ENCODE measurements at places on chromosomes 13 and 19. TPM values are rescaled to one million over a fixed set of nuclear protein-coding genes. Genes with fewer than 3 reads are reported as not detected.

DNA sequence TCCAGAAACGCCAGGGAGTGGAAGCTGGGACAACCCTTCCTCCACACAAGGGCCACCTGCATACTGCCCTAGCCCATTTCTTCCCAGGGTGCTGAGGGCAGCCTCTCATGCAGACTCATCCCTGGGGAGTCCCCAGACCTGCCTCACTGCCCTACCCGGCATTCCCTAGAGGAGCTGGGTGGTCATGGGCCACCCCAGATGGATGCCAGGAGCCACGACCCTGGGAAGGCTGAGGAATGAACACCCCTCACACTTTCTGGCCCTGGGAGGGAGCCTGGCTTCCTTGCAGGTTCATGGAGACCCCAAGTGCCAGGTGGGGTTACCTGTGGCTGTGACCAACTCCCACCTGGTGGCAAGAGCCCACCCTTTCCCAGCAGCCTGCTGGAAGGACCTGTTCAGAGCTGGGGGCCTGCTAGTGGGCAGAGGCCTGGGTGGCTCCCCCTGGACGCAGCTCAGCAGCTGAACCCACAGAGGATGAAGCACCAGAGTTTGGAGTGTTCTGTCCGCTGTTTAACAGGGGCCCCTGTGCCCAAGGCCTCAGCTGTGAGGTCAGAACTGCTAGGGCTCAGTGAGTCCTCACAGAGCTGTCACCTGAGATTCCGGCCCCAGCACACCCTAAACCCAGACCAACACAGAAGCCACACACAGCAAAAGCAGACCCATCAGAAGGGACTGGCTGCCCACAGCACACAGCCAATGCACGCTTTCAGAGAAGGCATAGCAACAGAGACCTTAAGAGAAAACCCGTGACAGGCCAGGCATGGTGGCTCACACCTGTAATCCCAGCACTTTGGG is 6.6 kb downstream of the ACP4 start:
- no peak for DNase-seq

- DNase-seq = peak; percentile 54
These were observed 636 bp upstream of the FOXO1 start for GRCh38 chr13:40666933-40667621.

The PDCD5 gene
- polyA plus RNA-seq = 90.8 TPM

DNA sequence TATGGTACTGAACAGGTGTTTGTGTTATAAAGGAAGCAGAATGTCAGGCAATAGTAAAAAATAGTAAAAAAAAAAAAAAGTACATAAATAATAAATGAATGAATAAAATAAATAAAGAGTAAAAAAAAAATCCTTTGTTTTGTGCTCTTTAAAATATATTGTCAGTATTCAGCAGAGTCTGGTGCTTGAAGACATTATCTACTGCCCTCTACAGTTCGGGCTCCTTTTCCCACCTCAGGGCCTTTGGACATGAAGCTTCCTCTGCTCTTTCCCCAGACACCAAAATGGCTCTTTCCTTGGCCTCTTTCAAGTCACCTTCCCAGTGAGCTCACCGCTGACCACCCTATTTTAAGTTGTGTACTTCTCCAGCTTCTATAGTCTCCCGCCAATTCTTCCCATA is 137.5 kb downstream of the TNFRSF19 start:
- no peak for DNase-seq

The TTC9B gene
- not detected for polyA plus RNA-seq

- DNase-seq = no peak
These were observed 1584.2 kb upstream of the SLC10A2 start for GRCh38 chr13:104650431-104650830.

All from liver (tissue), 10 donors.